ENCODE measurements at places on chromosomes 1 and 21.

GRCh38 chr1:15771836-15772515 is 13.4 kb downstream of the FBLIM1 start:
- DNase-seq: no peak

- no peak for DNase-seq
Observed at GRCh38 chr1:211828584-211829342, 1.8 kb downstream of the LPGAT1 start.

DNA sequence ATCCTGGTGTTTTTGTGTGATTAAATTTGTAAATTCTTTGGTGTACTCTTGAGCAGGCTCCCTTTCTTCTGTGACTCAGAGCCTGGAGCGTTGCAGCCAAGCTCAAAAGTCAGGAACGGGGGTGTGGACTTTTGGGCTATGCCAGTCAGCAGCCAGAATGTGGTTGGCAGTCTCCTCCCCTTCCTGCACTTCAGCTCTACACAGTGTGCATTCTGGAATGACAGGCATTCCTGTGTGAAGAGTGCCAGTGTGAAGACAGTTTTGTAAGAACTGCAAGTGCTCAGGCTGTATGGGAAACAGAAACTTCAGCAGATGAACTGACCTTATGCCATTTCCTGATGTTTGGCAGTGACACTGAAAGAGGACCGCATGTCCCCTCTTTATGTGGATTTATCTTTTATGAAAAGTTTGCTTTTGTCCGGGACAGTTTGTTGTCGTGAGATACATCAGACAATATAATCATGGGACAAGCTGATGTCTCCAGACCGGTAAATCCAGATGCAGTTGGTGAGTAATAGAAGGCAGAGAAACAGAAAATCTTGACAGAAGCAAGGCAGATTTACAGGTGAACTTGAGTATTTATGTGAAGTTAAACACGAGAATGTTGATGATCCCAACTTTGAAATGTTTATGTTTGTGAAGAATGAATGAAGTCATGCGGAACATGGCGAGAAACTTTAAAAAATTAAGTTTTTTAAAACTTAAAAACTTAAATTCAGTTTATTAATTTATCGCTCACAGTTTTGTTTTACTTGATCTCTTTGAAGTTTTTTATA is 67.7 kb upstream of the RCC1 start:
- DNase-seq: no peak

- DNase-seq: no peak
Observed at GRCh38 chr1:5464366-5464765, 527.9 kb downstream of the NPHP4 start.

GRCh38 chr21:20329636-20330035 is 668.6 kb upstream of the NCAM2 start:
- no peak for DNase-seq

- DNase-seq: no peak
Observed at GRCh38 chr1:221794079-221794670, 52.3 kb upstream of the DUSP10 start.
